Thymus (tissue), 14 donors: ENCODE measurements at places on chromosomes 4 and X.

DNA sequence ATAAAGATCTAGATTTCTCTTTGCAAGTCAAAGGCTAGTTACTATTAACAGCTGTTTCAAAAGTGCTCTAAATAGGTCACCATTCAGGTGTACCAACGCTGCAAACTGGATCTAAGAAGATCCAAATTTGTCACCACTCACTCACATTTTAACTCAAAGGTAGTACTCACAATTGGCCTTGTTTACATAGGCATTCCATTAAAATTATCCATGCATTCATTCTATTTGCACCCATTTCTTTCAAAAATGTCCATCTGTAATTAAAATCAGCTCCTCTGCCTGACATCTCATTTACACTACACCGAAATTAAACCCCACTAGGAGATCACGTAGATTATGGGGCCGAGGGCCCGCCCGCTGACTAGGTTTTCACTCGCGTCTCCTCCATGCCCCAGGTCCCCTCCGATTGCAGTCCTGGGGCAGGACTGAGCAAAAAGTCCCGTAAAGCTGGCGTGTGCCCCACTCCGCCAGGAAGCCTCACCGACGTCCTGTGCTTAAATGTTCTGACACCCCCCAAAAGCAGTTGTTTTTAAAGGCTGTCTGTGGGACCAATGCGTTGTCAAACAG, 1.3 kb upstream of the ING2 start:
- DNase-seq: no peak

DNA sequence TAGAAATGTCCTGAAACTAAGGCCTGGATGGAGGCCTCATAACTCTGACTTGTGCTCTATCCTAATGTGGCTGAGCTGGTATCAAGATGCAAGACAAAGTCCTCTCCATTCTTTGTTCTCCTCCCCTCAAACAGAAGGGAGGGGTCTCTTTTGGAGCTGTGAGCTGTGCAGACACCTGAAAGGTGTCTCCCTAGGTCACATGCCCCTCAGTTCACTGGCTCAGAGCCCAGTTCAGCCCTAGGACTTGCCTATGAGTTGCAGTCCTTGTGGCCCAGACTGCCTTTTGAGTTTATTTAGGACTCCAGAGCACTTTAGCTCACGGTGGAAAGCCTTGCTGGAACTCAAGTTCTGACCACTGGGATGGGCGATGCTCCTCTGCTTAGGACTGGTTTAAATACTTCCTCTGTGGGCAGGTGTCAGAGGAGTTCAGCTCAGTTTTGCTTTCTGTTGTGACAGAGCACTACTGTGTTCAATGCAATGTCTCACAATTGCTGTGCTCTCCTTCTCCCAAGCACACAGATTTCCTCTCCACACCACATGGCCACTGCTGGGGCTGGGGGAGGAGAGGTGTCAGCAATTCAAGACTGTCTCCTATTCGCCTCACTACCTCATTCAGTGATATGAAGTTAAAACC, 84.8 kb upstream of the ZNF827 start:
- DNase-seq: no peak

DNA sequence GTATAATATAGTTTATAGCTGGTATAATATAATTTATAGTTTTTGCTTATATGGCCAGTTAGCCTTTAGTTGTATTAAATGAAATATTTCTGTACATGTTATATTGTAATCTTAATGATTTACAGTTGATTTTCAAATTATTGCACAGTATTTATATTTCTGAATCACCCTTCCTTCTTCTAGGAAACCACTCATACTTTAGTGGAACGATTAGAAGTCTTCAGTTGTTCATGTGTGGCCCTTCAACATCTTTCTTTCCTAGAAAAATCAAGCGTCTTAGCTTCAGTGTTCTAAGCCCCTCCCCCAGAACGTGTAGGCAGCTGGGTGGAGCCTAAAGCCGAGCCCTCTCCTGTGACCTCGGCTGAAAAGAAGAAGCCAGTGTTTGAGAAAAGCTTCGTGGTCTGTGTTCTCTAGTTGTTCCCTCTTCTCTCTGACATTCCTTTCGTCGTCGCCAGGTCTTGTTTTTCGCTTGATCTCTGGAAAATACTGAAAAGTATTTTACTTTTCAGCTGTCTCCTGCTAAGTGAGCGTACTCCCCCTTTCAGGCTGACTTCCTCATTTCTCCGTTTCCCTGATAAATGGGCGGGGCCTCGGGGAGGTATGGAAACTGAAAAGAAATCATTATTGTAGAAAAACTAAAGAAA, at the start of gene C4orf33:
C4orf33 (plus strand) TSS at position 342 of the 644 bp plus-strand sequence. CDS start 6,459 bp downstream, outside the sequence.
- DNase-seq: peak; percentile 63

DNA sequence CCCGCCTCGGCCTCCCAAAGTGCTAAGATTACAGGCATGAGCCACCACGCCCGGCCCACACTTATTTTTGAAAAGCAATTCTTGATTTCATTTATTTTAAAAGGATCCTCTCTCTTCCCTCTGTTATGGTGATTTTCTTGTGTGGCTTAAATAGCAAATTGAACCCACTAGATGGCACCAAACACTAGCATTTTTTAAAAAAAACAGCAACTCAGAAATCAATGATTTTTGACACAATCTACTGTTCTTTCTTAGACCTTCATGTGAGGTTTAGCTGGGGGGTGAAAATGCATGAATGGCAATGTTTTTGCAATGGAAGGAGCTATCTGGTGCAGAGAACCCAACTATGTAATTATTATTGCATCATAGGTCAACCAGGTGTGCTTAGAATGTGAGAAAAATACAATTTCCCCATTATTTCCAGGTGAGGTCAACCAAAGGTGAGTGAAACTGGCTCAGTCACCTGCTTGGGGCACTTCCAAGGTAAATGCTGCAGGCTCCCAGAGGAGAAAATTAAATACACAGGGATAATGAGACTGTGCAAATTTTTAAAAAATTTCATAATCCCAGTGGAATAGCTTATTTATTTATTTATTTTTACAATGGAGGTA, 226.7 kb upstream of the PRKX start:
- DNase-seq: peak; percentile 14

DNA sequence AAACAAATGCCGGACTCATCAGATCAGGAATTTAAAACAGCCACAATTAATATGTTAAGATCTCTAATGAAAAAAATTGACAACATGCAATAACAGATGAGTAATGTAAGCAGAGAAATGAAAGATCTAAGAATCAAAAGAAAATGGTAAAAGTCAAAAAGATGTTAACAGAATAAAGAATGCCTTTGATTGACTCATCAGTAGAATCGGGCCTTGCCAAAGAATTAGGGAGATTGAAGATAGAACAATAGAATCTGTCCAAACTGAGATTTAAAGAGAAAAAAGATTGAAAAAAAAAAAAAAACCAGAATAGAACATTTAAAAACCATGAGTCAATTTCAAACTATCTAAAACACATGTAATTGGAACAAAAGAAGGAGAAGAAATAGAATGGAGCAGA, 25.9 kb upstream of the GUCY1A1 start:
- DNase-seq: no peak

DNA sequence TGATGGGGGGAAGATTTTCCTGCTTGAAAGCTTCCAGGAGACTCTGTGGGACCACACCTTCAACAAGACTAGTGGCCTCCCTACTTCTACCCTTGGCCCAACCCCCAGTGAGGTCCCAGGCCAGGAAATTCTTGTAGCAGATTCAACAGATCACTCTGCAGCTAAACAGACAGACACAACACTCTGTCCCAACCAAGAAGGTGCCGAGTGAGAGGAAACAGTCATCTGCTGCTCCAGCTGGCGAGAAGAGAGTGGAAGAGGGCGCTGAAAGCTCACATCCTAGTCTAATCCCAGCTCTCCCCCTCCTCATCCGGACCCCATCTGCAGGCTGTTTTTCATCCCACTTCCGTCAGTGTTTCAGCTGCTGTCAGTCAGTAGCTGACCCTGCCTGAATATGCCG, 63.4 kb downstream of the CHRDL1 start:
- DNase-seq: no peak

GRCh38 chrX:18792828-18793227, 85.4 kb downstream of the PPEF1 start:
- DNase-seq: no peak
